Fibroblast of the aortic adventitia (primary cell): ENCODE measurements at places on chromosomes 3 and 15. TPM values are rescaled to one million over a fixed set of nuclear protein-coding genes. Genes with fewer than 3 reads are reported as not detected.

OSBPL10 gene
- 6.7 and 15.0 TPM in 2 replicates for total RNA-seq

SPINK8 gene
- total RNA-seq: not detected in 2 replicates

GNAT1 gene
- not detected in 2 replicates for total RNA-seq

IMPG2 gene
- total RNA-seq: 0.45 and 0.65 TPM in 2 replicates

MOBP gene
- total RNA-seq: not detected in 2 replicates

THAP10 gene
- 2.3 and 7.9 TPM in 2 replicates for total RNA-seq

MYEF2 gene
- 5.1 and 6.5 TPM in 2 replicates for total RNA-seq

NT5DC2 gene
- total RNA-seq: 31.1 and 68.2 TPM in 2 replicates

GP9 gene
- total RNA-seq: not detected in 2 replicates

ARL14 gene
- not detected in 2 replicates for total RNA-seq

TPRG1 gene
- 0.45 and 8.6 TPM in 2 replicates for total RNA-seq

ITGA11 gene
- total RNA-seq: 81.1 and 105 TPM in 2 replicates
